ENCODE measurements at places on chromosomes 2 and 18.

GRCh38 chr2:10452312-10452711, 4.2 kb upstream of the ODC1 start:
- DNase-seq, result no peak

- DNase-seq, result no peak
Measured at GRCh38 chr2:110903548-110903947, 171.2 kb downstream of the ACOXL start.

- peak; percentile 76 for DNase-seq
Measured at GRCh38 chr2:207143215-207144172, 22.3 kb downstream of the KLF7 start.

- DNase-seq, result no peak
Measured at GRCh38 chr2:172877826-172878225, 142.2 kb downstream of the RAPGEF4 start.

DNA sequence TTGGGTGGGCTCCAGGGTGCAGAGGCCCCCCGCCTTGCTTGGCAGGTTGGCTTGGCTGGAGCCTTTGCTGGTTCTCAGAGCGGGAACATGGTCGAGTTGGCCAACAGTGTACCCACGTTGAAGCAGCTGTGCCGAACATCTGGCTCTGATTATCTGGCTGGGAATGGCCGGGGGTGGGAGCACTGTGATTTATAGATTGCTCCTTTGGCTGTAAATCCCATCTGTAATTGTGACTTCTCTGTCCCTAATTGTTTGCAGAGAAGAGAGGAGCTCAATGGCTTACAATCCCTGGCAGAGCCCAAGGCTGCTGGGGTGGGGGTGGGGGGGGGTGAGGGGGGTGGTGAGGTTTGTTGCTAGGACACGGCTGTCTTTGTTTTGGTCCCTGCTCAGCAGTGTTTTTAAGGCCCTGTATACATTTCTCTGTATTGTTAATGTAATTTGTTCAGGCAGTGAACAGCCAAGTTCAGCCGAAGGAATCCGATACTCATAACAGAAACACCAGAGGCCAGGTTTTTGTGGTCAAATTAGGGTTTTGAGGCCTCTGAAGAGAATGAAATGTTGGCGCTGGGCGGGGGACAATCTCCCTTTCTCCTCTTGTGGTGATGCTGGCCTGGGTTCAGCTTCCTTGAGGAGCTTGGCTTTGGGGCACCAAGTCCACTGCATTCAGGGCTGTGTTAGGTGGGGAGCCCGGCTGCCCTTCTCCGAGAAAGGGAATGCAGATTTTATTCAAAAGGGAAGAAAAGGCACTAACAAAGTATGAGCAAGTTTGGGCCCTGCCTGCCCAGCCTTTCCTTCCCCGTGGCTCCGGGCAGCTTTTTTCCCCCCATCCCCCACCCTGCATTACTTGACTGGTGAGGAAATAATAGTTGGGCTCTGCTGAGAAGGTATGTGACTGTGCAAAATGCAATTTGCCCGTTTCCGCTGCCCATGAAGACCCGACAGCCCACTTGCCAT, 82.5 kb downstream of the TCF7L1 start:
- DNase-seq, result no peak

DNA sequence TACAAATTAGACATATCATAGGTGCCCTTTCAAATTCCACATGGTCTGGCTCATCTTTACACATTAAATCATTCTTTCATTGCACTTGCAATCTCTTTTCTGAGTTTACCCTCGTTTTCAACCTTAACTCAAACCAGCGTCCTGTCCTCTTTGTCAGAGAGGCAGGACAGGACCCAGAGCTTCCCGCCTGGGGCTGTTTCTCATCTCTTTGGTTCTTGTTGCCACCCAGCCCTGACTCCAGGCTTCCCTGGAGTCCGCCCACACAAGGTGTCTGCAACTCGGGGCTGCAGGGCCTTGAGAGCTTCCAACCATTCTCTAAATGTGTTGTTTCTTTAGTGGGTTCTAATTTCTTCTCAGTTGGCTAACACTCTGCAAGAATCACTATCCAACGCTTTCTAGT, 24.4 kb downstream of the RBMS1 start:
- DNase-seq, result no peak

- no peak for DNase-seq
Measured at GRCh38 chr18:9211955-9212354, 75.4 kb downstream of the ANKRD12 start.

DNA sequence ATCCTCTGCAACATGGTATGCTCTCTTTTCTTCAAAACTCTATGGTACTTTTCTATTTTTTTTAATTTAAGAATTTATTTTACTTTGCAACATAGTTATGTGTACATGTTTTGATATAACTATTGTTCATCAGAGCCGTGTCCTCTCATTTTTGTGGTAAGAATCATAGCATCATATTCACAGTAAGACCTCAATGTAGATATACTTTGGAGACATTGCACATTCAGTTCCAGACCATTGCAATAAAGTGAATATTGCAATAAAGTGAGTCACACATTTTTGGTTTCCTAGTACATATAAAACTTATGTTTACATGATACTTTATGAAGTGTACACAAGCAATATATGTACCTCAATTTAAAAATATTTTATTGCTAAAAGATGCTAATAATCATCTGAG, 22.7 kb upstream of the LINC00305 start:
- no peak for DNase-seq

DNA sequence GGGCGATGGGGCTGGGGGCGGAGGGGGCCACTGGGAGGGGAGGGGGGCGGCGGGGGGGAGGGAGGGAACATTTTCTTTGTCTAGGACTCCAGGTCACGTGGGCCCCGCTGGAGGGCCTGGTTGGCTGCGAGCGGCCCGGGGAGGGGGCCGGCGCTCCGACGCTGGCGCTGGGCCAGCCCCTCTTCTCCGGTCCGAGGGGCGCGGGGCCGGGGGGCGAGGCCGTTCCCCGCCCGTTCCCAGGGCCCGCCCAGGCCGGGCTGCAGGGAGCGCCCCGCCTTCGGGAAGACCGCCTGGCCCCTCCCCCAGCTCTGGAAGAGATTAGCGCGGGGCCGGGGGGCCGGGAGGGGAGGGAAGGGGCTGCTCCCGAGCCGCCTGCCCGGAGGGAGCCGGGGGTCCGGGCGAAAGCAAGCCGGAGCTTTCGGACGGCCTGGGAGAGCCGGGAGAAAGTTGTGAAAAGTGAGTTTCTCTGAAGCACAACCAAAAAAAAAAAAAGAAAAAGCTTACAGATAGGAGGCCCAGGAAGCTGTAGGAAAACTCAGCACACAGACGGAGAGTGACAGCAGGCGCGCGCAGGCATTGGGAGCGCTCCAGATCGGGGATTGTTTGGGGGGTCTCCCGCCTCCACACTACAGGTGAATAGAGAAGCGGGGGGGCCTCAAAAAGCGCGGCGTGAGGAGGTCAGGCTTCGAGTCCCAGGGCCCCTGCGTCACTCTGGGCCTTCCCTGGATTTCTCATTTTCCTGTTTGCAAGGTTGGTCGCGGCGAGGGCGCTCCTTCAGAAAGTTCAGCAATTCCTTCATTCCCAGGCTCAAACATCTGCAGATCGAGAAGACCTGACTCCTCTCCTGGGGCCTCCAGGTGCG, 84.1 kb upstream of the POMC start:
- peak; percentile 56 for DNase-seq

DNA sequence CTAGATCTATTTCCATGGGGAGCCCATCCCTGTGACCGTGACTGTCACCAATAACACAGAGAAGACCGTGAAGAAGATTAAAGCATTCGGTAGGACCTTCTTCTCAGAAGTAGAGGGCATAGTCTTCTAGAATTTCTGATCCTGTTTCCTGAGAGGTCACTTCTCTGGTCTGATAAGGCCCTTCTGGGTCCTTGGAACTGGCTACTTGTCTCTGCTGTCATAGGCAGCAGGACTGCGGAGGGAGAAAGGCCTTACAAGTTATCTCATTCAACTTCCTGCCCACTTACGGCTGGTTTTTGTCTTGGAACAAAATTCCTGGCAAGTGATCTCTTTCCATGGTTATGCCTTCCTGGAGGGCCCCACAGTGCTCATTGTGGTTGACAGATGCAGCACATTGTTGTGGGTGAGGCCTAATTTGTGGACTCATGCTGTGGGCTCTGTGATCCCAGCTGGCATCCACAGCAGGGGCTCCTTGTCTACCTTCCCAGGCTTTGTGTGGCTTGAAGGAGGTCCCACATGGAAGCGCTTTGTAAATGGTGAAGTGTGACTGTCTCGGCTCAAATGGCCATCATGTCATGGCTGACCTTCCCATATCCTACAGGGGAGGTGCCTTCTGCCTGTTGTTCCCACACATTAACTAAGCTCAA, 22.0 kb downstream of the SAG start:
- DNase-seq, result no peak

DNA sequence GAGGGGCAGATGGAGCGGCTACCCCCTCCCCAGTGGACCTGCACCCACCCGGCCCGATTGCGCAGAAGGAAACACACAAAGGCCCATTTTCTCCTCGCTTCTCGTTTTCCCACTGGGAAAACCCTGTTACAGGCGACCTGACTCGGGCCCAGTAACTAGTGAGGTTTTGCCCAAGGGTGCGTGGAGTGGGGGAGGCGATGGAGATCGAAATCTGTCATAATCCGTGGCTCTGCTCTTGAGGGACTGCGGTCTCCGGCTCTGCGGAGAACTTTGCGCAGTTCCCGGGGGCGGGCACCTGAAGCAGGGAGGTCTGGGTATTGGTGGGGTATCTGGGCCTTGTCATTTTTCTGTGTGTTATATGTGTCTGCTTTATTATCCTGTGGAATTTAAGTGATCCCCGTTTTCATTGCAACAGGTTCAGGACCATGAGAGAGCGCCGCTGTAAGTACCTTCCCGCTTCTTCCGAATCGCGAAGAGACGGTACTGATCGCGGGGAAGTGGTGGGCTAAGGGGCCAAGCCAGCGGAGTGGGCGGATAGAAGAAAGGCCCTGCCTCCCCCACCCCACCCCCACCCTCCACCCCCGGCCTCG, 4.0 kb upstream of the HOXD4 start:
- DNase-seq, result no peak

DNA sequence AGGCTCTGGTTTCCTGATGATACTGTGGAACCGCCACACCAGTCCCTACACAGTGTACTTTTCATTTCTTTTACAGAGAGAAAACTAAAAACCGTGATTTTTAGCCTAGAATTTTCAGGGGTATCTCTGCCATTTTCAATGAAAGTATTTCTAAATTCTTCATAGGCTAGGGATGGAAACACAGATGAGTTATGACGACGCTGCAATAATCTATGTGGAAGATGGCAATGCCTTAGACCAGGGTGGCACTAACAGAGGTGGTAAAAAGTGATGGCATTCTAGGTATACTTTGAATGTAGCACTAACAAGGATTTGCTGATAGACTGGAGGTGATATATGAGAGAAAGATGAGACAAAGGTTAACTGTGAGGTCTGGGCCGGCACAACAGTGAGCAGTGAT, 56.5 kb downstream of the TTC21B start:
- DNase-seq, result no peak

DNA sequence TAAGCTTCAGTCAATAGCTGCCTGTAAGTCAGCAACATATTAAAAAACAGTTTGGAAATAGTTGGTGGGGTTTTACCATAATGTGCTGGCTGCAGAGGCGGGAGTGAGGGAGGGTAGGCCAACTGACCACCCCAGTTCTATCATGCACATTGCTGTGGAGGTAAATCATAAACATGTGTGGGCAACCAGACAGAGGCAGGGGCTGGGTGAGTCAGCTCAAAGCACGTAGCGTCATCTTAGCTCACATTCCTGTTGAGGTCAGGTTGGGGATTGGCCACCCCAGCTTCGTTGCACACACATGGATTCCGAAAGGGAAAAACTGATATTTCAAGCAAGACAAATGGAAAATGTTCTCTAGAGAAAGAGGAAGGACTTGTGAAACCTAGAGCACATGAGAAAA, 19.5 kb downstream of the GPR45 start:
- DNase-seq, result no peak

DNA sequence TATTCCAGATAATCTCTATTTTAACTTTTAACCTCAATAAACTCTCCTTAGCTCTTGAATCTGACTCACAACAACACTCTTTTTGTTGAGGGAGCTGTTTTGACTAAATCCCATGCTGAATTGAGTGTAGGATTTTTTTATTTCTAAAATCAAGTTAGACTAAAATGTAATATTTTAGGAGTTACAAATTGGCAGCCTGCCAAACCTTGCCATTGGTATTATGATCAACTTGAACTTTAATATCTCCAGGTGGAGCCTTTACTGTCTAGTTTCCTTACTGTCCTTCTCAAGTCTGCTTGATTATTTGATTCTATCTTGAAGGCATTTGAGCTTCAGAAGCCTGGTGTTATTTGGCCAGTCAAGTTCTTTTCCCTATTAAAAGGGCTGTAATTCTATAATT, 8.7 kb downstream of the PIKFYVE start:
- no peak for DNase-seq

- no peak for DNase-seq
Measured at GRCh38 chr2:14635391-14635871, 2.9 kb downstream of the LRATD1 start.

DNA sequence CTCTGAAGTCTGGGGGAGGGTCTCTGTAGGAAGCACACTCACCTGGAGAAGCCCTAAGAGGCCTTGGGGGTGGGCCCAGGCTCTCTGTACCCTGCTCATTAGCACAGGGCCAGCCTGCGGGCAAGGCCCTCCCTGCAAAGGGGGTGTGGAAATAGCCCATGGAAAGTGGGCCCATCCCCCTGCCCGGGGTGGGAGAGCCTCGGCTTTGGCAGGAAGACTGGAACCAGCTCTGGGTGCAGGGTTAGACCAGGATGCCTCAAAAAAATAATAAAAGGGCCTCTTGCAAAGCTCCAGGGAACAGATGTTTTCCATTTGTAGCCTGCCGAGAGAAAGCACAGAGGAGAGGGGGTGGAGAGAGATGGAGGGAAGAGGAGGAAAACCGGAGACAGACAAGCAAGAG, 98.7 kb downstream of the STPG4 start:
- no peak for DNase-seq

DNA sequence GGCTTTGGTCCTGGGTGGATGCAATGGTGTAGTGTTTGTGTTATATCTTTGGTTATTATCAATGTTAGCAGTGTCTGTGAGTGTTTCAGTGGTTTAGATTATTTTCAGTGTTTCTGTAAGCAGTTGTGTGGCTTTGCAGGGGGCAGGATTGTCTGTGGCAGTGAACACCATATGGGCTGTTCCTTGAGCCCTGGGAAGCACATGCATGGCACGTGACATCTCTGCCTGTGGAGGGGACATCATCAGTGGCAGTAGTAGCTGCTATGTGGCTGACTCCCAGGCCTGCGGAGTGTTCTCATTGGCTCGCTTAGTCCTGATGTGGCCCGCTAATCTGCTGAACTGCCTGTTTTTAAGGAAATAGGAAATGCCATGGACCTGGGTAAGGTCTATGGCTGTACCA, 327.5 kb downstream of the GULP1 start:
- no peak for DNase-seq

DNA sequence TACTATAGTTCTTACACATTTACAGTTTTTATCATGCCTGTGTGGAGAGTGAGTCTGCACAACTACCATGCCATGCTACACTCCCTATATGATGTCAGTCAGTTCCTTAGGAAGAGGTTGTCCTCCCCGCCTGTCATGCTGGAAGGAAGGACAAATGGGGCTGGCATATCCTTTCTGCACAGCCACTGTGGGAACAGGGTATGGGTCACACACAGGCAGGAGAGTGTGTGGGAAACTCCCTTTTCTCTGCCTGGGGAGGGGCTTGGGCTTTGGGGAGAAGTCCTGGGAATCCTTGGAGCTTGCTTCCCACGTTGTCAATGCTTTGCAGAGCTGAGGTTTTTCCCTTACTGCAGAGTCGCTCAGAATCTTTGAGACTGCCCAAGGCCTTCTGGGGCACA, 232.1 kb downstream of the PRKCE start:
- no peak for DNase-seq

GRCh38 chr2:42267530-42267929, 93.5 kb downstream of the COX7A2L start:
- no peak for DNase-seq

- DNase-seq, result no peak
Measured at GRCh38 chr2:128682729-128683284, 364.1 kb upstream of the HS6ST1 start.

- no peak for DNase-seq
Measured at GRCh38 chr2:88114889-88115288, 13.0 kb downstream of the FABP1 start.
